ENCODE measurements at places on chromosomes 11 and 22.

DNA sequence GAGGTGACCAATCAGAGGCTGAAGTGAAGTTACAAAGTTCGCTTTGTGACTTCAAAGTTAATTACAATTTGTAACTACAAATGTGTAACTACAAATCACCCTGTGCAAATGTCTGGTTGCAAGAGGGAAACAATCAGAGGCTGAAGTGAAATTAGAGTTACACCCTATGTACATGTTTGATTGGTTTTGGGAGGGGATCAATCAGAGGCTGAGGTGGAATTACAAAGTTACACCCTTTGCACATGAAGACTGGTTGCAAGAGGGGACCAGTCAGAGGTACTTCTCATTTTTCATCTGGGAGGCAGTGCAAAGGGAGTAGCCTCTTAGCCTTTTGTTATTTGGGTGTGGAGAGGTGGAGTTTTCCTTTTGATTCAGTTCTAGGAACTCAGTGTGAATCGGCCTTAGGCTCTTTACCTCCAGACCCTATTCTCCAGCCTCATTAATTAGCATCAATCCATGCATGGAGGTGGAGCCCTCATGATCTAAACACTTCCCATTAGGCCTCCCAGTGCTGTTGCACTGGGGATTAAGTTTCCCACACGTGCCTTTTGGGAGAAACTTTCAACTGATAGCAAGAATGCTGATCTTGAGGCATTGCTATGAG, 291.3 kb upstream of the MTNR1B start:
- ATAC-seq, result no peak

DNA sequence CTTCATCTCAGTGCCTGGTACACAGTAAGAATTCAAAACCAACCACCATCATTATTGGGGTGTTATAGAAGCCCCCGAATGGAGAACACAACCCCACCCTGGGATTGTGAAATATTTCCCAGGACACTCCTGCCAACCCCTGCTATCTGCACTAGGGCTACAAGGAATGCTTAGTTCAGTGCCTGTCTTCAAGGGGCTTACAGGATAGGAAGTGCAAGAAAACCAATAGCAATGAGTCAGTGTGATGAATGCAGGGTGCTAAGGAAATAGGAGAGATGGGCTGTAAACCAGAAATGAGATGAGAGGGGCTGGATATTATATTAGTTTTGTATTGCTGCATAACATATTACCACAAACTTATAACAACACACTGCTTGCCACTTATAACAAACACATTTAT, 965 bp upstream of the ASCC2 start:
- no peak for ATAC-seq

- no peak for ATAC-seq
Measured at GRCh38 chr22:50564289-50564688, 1.6 kb upstream of the SYCE3 start.

- no peak for ATAC-seq
Measured at GRCh38 chr22:23910496-23911190, 16.5 kb downstream of the MIF start.

DNA sequence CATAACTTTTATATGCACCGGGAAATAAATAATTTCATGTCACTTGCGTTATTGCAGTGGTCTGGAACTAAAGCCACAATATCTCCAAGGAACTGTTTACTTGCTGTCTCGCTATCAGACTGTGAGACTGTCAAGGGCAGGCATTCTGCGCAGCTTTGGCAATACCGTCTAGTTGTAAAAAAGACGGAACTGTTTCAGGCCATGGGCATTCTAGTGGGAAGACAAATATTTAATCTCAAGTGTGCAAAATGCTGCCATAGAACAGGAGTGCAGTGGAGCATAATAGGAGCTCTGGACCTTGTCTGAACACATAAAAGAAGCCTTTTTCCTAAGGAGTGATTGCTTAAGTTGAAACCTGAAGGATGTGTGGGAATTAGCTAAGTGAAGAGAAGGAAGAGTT, 53.8 kb downstream of the PACS1 start:
- ATAC-seq, result no peak

DNA sequence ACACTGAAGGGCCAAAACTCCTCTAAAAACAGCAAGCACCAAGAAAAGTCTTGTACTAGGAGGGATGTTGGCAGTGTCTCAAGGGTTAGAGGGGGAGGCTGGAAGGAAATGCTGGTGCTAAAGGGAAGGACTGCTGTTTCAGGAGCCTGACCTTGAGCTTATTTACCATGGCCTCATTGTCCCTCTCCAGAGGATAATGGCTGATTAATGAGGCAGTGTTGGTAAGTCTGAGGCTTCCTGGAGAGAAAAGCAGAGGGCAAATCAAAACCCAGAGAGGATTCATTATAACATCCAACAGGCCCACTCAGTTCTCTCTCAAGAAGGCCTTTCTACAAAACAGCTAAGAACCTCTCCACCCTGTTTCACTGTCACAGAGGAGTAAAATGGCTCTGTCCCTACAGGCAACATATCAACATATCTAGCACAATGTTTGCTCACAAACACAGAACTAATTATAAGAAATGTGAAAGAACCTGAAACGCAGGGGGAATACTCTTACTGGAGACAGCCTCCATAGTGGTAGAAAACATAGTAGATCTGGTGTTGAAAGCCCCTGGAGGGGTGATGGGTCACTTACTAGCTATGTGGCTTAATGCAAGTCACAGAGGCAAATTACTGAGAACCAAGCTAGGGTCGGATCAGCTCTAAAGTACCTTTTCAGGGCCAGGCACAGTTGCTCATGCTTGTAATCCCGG, 31.4 kb downstream of the NUMA1 start:
- ATAC-seq, result no peak

DNA sequence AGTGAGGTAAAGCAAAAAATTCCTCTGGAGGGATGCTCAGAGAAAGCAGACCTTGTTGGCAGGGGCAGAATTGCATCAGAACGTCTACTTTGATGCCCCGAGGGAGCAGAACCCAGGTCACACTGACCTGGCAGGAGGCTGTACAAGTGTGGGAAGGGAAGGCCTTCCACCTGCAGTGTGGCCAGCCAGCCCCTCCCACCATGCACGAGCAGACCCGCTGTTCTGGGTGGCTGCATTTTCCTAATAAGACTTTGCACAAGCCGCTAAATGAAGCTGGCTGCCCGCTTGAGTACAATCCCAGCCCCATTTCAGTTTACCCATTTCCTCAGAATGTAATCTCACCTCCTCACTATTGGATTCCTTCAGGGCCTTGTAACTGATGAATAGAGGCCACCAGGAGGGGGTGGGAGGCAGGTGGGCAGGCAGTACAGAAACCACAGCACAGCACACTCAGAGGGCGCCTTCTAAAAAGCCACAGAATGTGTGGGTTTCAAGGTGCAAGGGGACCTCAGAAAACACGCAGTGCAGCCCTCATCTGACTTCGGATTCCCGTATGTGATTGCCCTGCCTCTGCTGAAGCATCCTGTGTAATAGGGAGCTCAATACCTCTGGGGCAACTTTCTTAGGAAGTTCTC, 316.6 kb downstream of the OPCML start:
- ATAC-seq, result no peak

DNA sequence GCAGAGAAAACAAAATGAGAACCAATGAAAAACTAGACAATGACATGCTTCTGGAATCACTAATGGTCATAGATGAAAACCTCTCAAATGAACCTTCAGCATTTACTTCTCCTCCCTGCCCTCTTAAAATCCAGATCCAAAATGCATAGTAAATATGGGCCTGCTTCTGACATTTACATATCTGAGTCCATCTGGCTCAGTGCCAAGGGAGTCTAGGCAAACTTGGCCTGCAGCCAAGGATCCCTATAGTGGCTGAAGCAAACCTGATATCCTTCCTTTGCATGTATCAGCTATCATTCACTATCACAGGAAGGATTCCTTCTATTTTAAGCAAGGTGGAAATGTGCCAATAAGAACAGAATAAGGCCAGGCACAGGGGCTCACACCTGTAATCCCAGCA, 104.8 kb downstream of the C11orf58 start:
- ATAC-seq, result no peak

DNA sequence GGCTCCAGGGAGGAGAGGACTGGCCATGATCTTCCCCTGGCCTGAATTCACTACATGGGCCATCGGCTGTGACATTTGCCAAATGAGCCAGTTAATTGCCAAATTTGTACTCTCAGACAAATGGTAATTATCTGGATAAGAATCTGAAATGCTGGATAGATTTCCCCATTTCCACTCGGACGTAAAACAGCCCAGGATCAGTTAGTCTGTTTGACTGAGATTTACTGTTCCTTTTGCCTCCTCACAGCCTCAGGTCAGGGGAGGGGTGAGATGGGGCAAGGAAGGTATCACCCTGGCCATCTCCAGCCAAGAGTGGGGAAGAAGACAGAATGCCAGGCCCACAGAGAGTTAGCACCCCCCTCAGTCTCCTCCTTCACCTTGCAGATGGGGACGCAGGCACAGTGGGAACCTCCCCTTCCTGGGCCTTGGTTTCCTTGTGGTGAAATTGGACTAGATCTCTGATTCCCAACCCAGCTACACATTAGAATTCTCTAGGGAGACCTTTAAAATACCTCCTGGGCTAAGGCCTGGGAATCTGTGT, 5.2 kb downstream of the TRIM29 start:
- no peak for ATAC-seq

DNA sequence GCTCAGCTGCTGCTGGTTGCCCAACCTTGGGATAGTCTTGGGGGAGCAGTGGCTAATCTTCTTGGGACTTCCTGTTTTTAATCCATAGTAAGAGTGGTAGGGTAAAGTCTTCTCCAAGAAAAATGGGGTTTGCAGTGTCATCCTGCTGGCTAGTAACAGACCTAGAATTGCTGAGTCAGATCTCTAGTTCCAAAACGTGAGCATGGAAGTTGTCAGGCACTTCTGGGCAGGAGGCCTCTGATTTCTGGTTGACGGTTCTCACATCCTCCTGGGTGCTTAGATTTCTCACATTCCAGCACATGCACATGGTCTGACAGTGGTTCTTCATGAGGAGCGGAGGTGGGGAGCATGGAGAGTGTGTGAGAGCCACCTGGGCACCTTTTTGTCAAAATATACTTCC, 410.0 kb downstream of the OPCML start:
- ATAC-seq, result no peak

- no peak for ATAC-seq
Measured at GRCh38 chr22:37282385-37282677, at the start of gene CYTH4. Gene CYTH4 (plus strand): TSS chr22:37282508. CDS start chr22:37282570, 62 bp downstream.

GRCh38 chr22:32416556-32417085, 4.6 kb upstream of the RTCB start:
- no peak for ATAC-seq

DNA sequence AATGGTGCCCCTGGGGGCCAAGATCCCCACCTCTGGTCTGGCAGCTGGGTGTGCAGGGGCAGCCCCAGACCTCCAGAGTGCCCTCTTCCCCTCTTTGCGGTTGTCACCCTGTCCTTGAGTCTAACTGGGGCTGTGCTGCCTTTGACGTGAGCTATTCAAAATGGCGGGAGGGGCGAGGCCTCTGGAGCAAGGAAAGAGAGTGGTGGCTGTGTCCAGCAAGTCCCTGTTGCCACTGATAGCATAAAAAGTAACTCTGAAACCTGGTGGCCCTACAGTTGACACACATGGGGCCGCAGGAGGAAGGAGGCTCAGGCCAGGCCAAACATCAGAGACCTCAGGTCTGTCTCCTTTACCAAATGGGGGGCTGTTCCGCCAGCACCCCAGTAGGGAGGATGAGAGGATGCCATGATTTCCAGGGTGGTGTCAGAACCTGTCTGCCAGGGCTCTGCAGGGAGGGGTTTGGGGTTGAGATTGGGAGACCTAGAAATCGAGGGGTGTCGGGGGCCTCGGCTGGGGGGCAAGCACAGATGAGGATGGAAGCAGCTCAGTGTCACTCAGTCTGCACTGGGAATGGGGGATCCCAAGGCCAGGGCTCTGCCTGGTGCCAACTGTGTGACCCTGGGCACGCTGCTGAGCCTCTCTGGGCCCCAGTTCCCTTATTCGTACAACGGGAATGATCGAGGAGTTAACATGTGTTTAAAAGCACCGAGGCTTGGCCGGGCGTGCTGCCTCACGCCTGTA, 49.2 kb upstream of the KCNQ1OT1 start:
- ATAC-seq, result no peak
